CD4-positive, alpha-beta T cell treated with Interleukin-12 subunit alpha and Interleukin-12 subunit beta, for 1 hour (primary cell): ENCODE measurements at places on chromosomes 7 and 10.

DNA sequence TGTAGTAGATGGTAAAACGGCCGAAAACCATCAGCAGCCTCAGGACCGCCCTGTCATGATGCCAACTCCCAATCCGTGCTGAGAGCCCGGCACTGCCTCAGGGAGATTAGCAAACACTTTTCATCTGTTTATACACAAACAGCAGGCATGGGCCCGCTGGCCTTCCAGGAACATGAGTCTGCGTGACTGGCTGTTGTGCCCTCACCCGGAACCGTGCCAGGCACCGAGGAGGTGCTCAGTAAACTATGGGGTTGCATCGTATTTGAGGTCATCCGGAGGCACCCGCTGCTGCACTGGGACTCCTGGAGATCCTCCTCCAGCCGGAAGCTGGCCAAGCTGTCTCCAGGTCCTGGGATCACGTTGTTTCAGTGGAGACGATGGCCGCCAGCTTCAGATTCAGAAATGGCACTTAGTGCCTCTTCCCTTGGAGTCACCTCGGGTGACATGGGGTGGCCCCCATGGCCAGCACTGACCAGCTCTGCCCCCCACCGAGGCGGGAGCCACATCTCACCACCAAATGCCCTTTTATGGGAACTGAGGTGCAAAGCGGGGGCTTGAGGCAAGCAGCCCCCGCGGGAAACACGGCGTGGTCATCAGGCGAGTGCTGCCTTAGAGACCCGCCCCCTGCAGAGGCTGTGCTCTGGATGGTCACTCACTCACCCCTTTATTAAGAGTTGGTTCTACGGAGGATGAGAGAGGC, 585.9 kb downstream of the PTPRN2 start:
- no peak for DNase-seq

DNA sequence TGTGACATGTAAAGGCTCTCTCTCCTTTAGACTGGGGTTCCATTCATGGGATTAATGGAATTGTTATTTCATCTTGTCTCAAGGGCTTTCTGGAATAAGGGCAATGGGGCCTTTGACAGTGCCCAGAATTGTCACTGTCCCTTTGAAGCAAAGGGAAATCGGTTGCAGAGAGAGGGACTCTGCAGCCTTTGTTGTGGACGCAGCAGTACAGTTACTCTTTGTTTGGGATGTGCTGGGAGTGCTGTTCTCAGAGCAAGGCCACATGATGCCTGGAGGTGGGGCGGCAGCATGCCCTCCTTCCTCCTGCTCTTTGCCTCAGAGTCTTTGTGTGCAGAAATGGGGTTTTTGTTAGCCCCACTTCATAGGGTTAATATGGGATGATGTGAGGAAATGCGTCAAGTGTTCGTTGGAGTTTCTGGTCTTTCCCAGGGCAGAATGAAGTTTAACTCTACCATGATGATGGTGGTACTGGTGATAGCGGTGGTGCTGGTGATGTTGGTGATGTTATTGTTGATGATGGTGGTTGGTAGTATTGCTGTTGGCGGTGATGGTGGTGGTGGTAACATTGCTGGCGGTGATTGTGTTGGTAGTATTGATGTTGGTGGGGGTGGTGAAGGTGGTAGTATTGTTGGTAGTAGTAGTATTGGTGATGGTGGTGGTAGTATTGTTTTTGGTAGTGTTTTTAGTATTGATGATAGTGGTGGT, 45.3 kb downstream of the DOCK1 start:
- DNase-seq: no peak

DNA sequence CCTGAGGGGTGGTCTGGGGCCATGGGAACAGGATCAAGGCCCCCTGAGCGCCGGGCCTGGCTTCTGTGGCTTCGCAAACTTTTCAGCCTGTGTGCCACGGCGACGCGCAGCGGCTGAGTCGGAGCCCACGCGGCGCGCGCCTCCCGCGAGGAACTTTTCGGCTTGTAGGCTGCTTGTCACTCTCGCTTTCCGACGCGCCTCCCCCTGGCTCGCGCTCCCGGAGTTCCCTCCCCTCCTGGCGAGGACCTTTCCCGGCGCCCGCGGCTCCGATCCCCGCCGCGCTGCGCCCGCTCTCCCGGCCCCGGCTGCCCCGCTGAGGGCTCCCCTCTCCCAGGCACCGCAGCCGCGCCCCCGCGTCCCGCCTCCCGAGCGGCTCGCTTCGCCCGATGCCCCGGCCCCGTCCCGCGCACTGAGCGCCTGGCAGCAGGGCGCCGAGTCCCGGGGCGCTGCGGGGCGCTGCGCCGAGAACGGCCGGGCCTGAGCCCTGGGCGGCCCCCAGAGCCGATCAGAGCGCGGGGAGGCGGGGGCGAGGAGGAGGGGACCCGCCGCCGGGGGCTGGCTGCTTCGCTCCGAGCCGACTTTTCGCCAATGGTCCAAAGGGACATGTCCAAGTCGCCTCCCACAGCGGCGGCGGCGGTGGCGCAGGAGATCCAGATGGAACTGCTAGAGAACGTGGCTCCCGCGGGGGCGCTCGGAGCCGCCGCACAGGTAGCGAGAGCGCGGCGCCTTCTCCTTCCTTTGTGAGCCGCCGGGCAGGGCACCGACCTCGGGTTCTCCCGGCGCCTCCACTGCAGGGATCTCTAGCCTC, at the start of gene CACNB2:
Gene CACNB2 (plus strand): TSS at position 276 of the 808 bp plus-strand sequence.
- DNase-seq: no peak

- DNase-seq: no peak
Observed at GRCh38 chr7:129519464-129519863, 17.1 kb downstream of the SMKR1 start.

DNA sequence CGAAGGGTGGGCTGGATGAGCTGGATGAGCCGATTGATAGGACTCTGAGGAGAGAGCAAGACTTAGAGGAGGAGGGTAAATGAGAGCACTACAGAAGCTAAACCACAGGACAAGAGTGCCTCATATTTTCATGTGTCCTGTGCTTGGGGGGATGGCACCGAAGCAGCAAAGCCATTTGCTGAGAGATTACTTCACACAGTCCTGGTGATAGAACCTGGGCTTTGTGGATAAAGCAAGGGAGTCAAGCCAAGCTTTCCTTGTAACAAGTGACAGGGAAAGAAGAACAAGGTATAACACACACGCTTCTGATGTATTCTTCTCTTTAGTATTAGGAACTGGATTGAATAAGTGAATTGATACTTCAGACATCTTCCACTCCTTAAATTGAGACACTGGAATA, 253.7 kb downstream of the ANKRD7 start:
- DNase-seq: no peak

- DNase-seq: no peak
Observed at GRCh38 chr7:142364551-142364950, 106.7 kb upstream of the PRSS58 start.

DNA sequence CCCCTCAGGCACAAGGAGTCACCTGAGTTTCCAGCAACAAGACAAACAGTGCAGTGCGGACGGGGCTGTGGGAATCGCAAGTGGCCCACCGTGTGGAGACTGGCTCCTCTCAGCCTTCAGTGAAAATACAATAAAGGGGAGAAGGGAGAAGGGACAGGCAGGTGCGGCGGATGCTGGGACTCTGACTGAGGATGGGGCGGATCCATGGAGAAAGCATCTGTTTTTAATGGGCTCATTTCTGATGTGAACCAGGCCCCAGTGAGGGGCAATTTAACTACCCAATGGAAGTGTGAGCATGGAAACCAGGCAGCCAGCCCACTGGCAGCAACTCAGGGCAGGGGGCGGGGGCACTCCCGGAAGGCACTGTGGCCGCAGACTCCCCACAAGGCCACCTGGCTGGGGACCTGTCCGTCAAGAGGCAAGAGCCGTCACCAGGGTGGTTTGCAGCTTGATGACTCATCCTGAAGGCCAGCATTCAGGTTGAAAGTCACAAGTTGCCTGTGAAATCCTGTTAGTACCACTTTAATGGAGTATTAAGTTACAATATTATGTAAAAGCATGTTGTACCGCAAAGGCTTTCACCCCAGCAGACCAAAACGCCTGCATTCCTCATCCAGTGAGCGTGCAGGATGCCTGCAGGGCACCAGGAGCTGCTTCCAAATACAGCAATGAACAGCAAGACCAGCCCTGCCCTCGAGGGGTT, 476.4 kb downstream of the PTPRN2 start:
- no peak for DNase-seq

- no peak for DNase-seq
Observed at GRCh38 chr10:133465950-133466474, 12.3 kb downstream of the SCART1 start.

DNA sequence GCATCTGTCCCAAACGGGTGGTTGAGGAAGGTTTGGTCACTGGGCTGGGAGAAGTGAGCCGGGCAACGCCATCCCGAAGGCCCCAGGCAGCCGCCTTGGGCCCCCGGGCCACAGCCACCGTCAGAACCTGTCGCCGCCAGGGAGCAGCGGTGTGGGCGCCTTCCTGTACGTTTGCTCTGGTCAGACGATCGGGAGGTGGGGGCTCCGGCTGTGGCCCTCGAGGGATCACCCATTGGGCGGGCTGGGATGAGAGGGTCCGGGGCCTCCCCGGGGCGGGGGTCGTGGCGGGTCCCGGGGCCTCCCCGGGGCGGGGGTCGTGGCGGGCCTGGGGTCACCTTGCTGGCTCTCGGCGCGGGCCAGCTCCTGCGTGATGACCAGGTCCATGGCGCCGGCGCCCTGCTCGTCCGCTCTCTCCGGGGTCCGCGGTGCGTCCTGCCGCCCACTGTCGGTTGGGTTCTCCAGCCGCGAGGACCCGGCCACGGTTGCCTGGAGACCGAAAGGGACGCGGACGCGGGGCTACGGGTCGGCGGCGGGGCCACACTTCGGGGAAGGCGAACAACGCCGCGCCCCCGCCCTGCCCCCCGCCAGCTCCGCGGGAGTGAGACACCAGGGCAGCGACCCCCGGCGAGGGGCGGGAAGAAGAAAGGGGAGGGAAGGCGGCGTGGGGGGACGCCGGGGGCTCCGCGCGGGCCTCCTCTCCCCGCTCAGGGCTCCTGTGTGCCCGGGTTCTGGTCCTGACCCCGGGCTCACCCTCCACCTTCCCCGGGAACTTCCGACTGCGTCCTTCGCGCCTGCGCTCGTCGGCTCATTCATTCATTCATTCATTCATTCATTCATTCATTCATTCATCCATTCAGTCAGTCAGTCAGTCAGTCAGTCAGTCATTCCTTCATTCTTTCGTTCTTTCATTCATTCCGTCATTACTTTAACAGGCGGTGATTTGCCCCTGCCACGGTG, at the start of gene CFAP46:
Gene CFAP46 (minus strand): TSS at position 470 of the 957 bp plus-strand sequence. CDS start 86 bp downstream, at position 384.
- no peak for DNase-seq

GRCh38 chr10:62457598-62457997, 83.4 kb downstream of the ZNF365 start:
- DNase-seq: no peak

- no peak for DNase-seq
Observed at GRCh38 chr7:147332988-147333387, 1216.4 kb downstream of the CNTNAP2 start.

DNA sequence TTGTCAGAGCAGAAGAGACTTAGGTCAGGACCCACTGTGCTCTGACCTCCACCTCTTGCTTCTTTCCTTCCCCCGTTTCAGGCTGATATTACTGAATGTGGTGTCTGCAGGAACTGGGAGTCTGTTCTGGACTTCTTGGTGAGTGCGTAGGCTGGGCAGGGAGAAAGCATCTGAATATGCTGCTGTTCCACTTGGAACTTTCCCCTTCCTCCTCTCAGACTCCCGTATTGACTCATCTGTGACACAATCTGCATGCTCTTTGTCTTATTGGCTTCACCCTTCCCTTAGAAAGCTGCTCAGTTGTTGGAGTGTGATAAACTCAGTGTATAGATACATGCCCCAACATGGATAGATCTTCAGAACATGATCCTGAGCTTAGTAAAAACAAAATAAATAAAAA, 137.6 kb upstream of the HABP2 start:
- no peak for DNase-seq

DNA sequence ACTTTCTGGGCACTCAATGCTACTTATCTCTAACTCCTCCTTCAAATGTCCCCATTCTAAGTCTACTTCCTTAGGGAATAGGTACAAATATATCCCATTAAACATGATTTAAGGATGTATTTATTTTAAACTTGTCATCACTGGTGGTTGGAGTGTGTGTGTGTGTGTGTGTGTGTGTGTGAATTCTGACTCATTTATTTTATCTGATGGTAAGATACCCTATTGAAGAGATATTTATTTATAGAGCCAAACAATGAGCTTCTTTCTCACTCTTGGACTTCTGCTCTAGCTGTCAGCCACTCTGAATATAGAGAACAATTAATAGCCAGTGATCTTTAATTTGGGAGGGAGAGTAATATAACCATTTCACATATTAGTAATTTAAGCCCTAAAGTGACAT, 17.8 kb upstream of the MAGI2 start:
- DNase-seq: no peak

GRCh38 chr7:44639671-44640321, 33.4 kb downstream of the OGDH start:
- DNase-seq: no peak

DNA sequence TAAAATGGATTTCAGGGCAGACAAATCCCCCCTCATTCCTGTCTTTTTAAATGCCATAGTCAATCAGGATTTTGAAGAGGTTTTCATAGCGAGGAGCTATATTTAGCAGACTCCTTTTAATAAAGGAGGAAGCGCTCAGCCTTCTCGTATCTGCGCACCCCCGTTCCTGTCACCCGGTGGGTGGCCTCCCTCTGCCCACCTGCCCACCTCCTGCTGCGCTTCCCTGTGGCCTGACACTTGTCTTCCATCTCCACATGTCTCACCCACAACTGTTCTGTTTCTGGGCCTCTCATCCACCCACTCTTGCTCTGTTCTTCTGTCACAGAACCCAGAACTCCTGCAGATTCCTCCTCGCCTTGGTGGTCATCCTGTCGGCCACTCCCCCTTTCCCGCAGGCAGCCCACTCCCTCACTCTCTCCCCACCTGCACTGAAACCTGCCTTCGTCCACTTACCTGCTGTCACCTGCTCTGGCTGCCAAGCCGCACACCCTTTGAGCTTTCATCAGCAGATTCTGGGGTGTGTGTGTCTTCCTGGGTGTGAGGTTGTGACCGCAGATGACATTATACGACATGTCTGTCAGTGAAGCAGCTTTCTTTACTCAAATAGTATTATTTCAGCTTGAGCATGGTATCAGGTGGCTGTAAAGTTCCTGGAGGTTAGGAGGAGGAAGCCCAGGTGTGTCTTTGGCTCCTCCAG, 163.5 kb upstream of the AGK start:
- DNase-seq: no peak

DNA sequence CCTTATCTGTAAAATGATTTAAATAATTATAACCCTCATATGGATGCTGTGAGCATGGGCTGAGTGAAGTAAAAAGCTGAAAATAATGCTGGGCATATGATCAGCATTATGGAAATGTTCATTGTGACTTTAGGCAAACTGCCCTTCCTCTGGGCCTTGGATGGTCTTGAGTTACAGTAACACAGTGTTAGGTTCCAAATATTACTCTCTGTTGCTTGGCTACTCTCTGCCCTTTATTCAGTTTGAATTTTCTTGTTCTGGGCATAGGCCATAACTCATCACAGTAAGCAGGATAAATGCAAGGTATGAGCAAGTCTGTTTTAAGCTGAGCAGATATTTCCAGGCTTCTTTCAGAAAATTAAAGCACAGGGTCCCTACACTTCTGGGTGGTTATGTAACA, 868.0 kb downstream of the KCNMA1 start:
- DNase-seq: no peak

DNA sequence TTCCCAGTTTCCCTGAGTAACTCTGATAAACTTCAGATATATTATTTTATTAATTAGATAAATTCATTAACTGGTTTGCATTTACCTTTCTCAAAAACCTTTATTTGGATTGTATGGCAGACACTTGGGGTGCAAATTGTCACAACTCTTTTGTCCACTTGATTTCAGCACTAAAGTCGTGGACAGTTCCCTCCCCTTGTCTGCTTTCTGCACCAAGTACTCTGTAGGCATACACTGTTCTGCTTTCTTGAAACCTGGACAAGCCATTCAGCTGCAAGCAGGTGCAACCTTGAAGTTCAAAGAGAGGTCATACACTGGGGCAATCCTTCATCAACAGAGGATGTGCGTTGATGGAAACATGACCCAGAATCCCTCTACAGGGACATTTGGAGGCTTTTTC, 162.9 kb downstream of the ARL5B start:
- no peak for DNase-seq
